ENCODE measurements at places on chromosomes 5 and 9. TPM values are rescaled to one million over a fixed set of nuclear protein-coding genes. Genes with fewer than 3 reads are reported as not detected.

GRCh38 chr5:167160388-167160787, 1131.1 kb upstream of the WWC1 start:
- DNase-seq: no peak

GRCh38 chr5:111869681-111870080, 112.7 kb upstream of the NREP start:
- no peak for DNase-seq

DNA sequence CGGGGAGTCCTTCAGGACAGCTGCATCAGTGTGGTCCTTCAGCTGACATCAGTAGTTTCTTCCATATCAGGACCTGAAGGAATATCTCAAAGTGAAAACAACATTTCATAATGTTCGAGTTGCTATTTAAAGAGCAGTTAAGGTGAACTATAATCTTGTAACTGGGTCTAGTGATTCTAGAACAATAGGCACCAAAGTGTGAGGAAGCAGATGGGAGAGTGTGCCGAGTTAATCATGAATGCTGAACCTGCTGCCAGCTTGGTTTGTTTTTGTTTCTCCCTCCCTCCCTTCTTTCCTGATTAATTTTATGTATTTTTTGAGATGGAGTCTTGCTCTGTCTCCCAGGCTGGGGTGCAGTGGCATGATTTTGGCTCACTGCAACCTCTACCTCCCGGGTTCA, 3.6 kb upstream of the PTGR1 start:
- no peak for DNase-seq

- DNase-seq: no peak
Observed at GRCh38 chr5:115600766-115601165, 1.5 kb downstream of the TICAM2 start.

- DNase-seq: no peak
Observed at GRCh38 chr9:115415450-115415849, 297.5 kb upstream of the TNC start.

GRCh38 chr5:73387149-73387591, 61.4 kb downstream of the FOXD1 start:
- DNase-seq: no peak

- no peak for DNase-seq
Observed at GRCh38 chr5:38286002-38286401, 27.6 kb downstream of the EGFLAM start.

PCDHB3 gene
- total RNA-seq: not detected

GDA gene
- not detected for total RNA-seq

PCDHB16 gene
- 0.10 TPM for total RNA-seq

Data from MG63 (cell line).